Astrocyte of the spinal cord (primary cell): ENCODE measurements at places on chromosomes 2 and 18.

DNA sequence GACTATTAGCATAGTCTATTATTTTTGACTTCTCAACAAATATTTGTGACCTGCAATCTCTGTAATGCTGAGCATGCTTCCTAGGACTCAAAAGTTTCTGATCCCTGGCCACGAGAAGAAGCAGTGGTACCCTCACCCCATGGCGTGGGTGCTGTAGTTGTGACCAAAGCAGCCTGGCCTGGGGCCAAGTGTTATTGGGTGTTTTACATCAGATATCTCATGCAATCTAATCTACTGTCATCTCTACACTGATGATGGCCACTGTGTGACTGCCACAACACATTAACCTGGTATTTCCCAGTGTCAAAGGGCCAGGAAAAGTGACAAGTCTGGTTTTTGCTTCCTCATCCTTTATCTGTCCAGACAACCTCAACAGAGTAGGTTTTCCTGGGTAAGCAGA is 80.8 kb upstream of the WIPF1 start:
- no peak for DNase-seq

- DNase-seq: peak; percentile 52
These were observed 106.5 kb upstream of the TMEM200C start for GRCh38 chr18:6001867-6002266.

GRCh38 chr2:173016451-173016850 is 59.2 kb upstream of the MAP3K20 start:
- no peak for DNase-seq

DNA sequence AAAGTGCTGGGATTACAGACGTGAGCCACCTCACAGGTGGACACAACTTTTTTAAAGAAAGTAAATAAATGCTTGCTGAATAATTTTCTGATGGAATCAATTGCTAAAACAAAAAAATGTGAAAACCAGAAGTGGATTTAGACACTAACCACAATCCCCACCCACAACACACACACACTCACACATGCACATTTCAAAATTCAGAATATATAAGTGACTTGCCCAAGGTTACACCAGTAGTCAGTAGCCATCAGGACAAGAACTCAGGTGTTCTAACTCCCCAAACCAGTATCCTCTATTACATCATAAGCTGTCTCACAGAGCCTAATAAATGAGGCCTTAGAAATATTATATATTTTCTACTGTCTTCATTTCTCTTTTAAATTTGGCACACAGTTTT is 1923.6 kb upstream of the PIK3C3 start:
- DNase-seq: no peak

GRCh38 chr2:239000500-239001073 is 152.7 kb downstream of the TWIST2 start:
- DNase-seq: no peak

DNA sequence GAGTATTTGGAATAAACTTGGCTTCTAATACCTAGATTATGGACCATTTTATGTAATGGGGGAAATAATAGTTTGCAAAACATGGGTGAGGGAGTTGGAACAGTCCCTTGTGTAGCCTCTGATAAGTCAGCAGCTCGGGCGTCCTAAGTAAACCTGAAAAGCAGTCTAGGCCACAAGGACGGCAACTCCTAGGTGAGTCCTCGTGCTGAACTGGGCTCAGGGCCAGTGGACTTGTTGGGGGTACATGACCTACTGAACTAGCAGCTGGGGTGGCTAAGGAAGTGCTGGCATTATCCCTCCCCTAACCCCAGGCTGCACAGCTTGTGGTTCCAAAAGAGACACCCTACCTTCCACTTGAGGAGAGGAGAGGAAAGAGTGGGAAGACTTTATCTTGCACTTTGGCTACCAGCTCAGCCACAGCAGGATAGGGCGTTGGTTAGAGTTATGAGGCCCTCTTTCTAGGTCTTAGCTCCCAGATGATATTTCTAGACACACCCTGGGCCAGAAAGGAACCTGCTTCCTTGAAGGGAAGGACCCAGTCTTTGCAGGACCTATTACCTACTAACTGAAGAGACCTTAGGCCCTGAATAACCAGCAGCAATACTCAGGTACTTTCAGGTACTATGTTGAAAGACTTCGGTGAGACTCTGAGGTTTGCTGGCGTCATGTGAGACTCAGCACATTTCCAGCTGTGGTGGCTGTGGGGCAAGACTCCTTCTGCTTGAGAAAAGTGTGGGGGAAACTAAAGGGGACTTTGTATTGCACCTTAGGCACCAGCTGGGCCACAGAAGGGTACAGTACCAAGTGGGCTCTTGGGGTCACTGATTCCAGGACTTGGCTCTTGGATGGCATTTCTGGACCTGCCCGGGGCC is 71.0 kb downstream of the AQP4 start:
- DNase-seq: no peak

DNA sequence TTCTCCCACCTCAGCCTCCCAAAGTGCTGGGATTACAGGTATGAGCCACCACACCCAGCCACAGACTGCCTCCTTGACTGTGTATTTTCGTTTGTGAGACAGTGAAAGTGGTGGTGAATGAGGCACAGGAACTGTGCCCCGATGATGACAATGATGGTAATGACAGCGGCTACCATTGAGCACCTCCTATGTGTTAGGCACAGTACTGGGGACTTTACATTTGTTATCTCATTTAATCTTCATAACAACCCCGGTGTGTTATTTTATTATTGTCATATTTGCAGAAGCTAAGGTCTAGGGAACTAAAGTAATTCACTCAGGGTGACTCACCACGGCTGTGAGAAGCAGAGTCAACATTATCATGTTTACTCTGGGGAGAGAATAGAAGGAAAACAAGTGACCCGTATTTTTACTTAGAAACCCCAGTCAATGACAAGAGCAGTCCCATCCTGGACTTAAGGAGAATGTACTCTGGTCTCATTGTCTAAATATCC is 77.6 kb upstream of the ALPP start:
- DNase-seq: peak; percentile 48

- no peak for DNase-seq
These were observed 263.2 kb downstream of the EN1 start for GRCh38 chr2:118584062-118584749.

DNA sequence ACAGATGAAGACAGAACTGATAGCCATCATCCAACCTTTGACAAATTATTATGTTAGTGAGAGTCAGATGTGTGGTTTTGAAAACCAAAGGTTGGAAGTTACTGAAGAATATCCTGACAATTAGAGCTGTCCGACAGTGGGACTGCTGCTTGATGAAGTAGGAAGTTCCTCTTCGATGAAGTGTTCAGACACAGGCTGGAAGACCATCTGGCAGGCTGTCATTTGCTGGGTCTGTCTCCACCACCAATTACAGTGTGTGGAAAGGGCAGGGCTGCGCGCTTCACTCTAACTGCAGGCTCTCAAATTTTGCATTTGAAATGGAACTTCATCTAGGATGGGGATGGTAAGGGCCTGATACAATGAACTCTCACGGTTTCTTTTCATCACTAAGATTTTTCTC is 313.8 kb downstream of the PIK3C3 start:
- DNase-seq: no peak

GRCh38 chr2:231399853-231400680 is 4.6 kb downstream of the B3GNT7 start:
- no peak for DNase-seq

DNA sequence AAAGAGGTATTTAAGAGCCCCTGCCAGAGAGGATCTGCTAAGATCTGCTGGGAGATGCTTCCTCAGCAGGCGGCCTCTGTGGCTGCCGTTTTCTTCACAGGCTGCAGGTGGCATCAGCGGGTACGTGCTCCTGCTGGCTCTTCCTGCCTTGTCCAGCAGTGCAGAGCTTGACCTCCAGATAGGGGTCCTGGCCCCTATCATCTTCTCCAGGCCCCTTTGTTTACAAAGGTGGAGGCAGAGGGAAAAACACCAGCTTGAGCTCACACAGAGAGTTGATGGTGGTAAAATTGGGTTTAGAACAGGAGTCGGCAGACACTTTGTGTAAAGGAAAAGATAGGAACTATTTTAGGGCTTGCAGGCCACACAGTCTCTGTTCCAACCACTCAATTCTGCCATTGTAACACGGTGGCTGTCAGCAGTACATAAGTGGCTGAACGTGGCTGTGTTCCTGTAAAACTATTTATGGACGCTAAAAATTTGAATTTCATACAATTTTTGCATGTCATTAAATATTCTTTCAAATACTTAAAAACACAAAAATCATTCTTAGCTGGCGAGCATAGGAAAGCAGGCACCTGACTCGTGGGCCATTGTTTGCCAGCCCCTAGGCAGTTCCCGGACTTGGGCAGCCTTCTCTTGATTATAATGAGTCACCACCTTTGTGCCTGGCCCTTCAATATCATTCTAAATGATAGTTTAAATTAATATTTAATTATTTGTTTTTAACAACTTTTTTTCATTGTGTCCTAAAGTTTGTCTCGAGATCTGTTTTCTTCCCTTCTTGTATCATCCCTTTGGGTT is 98.2 kb upstream of the B3GNT7 start:
- DNase-seq: peak; percentile 58

GRCh38 chr18:7224198-7224597 is 6.7 kb upstream of the LRRC30 start:
- no peak for DNase-seq

DNA sequence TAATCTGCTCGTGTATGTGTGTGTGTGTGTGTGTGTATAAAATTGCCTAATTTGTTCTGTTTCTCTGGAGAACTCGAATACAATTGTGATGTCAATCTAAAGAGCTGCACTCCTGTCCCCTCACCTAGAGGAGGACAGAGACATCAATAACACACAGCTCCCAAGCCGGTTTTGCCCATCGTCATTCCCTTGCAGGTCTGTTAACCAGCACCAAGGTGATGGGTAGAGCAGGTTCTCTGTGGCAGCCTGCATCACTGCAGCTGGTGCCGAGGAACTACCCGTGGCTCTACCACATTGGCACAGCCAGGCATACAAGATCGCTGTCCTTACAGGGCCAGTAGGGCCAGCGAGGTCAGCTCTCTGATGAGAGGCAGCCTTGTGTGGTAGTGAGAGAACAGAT is 41.0 kb downstream of the LBH start:
- no peak for DNase-seq

GRCh38 chr2:220393711-220394110 is 766.3 kb downstream of the SLC4A3 start:
- DNase-seq: no peak

DNA sequence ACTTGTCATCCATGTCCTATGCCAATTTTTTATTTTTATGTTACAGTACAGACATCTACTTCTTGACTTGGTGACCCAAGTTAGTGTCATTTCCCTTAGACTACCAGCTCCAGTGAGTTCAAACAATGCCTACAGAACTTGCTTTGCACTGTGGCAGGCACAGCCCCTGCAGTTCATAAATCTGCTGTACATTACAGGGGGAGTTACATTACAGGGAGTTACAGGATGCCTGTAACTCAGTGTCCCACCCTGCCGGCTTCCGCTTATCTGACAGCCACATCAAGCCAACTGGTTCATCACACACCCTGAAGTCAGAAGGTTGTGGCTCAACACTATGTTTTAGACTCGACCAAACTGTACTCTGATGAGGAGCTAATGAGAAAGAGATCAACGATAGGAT is 7.8 kb upstream of the NPAS2 start:
- DNase-seq: no peak

DNA sequence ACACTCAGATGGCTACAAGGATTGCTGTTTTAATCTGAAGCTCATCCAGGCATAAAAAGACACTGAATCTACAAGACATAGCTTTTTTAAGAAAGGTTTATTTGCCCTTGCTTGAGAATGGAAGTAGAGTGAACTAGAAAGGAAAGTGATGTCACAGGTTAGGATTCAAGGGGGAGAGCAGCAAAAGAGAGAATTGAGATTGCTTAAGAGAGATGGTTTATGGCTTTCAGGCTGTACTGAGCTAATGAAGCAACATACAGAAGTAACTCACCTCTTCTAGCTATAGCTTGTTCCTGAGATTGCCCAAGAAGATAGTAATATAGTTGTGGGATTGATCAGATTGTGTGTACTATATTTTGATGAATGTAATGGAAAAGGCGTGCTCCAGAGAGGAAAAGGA is 26.1 kb upstream of the ACVR2A start:
- DNase-seq: no peak

GRCh38 chr2:102366406-102367112 is 11.0 kb downstream of the IL18R1 start:
- DNase-seq: no peak

DNA sequence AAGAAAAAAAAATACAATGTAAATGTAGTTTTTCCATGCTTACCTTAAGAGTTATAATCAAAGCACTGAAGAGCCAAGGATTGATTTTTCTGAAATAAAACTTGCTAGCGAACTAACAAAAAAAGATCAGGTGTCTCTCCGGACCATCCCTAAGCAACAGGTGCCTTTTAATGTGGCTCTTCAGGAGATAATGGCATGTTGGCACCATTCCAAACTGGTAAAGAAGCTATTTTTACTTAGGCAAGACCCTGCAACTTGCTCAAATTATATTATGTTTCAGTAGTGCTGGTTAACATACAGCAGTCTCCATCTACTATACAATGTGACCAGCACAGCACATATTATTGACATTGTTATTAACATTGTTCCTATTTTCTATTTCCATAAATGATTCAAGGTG is 2.3 kb upstream of the GCC2 start:
- no peak for DNase-seq

DNA sequence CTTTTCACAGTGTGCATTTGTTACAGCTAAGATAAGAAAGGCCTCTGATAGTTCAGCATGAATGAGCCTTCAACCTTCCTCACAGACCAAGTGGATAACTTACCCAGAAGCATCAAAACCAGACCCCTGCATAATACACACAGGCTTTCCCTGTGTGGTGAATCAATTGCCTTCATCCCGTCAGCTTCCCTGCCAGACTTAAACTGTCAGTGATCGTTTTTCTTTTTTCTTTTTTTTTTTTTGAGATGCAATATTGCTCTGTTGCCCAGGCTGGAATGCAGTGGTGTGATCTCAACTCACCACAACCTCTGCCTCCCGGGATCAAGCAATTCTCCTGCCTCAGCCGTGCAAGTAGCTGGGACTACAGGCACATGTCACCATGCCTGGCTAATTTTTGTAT is 20.5 kb upstream of the SLC35F5 start:
- DNase-seq: no peak

- DNase-seq: no peak
These were observed 192.5 kb upstream of the RGPD4 start for GRCh38 chr2:107634172-107634571.

DNA sequence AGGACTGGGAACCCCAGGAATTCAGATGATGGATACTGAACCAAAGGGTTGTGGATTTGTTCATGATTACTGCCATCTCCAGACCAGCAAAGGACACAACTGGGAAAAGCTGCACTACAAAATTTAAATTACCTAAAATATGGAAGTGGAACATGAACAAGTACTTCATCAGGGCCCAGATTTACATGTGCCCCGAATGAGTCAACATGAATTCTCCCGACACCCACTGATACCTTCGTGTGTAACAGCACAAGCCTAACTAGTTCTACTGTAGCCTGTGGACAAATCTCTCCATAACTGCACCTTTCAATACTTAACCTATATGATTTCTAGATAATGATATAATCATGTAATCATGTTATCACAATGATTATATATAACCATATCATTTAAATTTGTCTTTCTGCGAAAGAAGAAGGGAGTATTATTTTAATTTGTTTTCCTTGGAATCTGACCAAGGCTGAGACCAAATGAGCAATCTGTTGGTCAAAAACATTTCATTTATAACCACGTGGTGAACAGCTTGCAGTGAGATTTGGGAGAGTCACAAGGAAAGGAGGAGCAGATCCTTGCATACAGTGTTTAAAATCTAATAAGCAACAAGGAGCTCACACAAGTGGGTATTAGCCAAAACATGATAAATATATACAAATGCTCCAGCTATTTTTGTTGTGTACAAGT is 70.5 kb downstream of the CACNB4 start:
- DNase-seq: peak; percentile 35

- no peak for DNase-seq
These were observed 13.9 kb downstream of the SPATS2L start for GRCh38 chr2:200320344-200320743.

- DNase-seq: no peak
These were observed 1.2 kb upstream of the BIN1 start for GRCh38 chr2:127108090-127108523.
